A549 treated with AZD2906 at 1 μM for 4 hours (cell line): ENCODE measurements at places on chromosomes 3 and 15. TPM values are rescaled to one million over a fixed set of nuclear protein-coding genes. Genes with fewer than 3 reads are reported as not detected.

The SNUPN gene
- total RNA-seq = 27.5 to 32.9 TPM (median 30.4 TPM) in 5 replicates

The SUSD5 gene
- total RNA-seq = 2.9 to 4.6 TPM (median 3.7 TPM) in 5 replicates

The DAZL gene
- not detected in 5 replicates for total RNA-seq

The CAMP gene
- total RNA-seq = 0.12 to 0.18 TPM in 2 of 5 replicates, not detected in the others

The SH2D7 gene
- not detected in 5 replicates for total RNA-seq

The CORO2B gene
- total RNA-seq = 3.3 to 4.4 TPM (median 3.7 TPM) in 5 replicates

The TJP1 gene
- total RNA-seq = 57.8 to 93.2 TPM (median 72.8 TPM) in 5 replicates

The TTLL13 gene
- 0.03 to 0.57 TPM (median 0.12 TPM) in 5 replicates for total RNA-seq

The NRROS gene
- total RNA-seq = 0.05 TPM in 1 of 5 replicates, not detected in the others

The ATP13A4 gene
- 0.15 TPM in 1 of 5 replicates, not detected in the others for total RNA-seq

The LCTL gene
- total RNA-seq = 0.05 TPM in 1 of 5 replicates, not detected in the others

The ATP8B4 gene
- total RNA-seq = 1.0 to 1.2 TPM (median 1.0 TPM) in 5 replicates

The TEX55 gene
- 0.08 TPM in 1 of 5 replicates, not detected in the others for total RNA-seq

The FGD5 gene
- total RNA-seq = 0.02 to 0.03 TPM (median 0.03 TPM) in 4 of 5 replicates, not detected in the other

The TMC3 gene
- total RNA-seq = not detected in 5 replicates

The ZIC1 gene
- 0.01 to 0.16 TPM in 2 of 5 replicates, not detected in the others for total RNA-seq

The GP9 gene
- 0.14 TPM in 1 of 5 replicates, not detected in the others for total RNA-seq

The IGF2BP2 gene
- total RNA-seq = 11.6 to 14.4 TPM (median 12.8 TPM) in 5 replicates

The AP2M1 gene
- total RNA-seq = 297 to 312 TPM (median 301 TPM) in 5 replicates

The IMPG2 gene
- 0.01 to 0.02 TPM (median 0.01 TPM) in 3 of 5 replicates, not detected in the others for total RNA-seq

The CPNE4 gene
- total RNA-seq = 5.0 to 7.5 TPM (median 6.0 TPM) in 5 replicates

The GABRR3 gene
- total RNA-seq = not detected in 5 replicates

The NDUFB5 gene
- 48.0 to 53.0 TPM (median 48.8 TPM) in 5 replicates for total RNA-seq

The TSC22D2 gene
- total RNA-seq = 15.9 to 17.5 TPM (median 17.1 TPM) in 5 replicates

The SLC28A1 gene
- not detected in 5 replicates for total RNA-seq

The DUOXA2 gene
- not detected in 5 replicates for total RNA-seq

The RETNLB gene
- not detected in 5 replicates for total RNA-seq

The MYLK gene
- total RNA-seq = 11.6 to 15.5 TPM (median 14.0 TPM) in 5 replicates

The QARS1 gene
- 123 to 154 TPM (median 143 TPM) in 5 replicates for total RNA-seq

The GXYLT2 gene
- 1.1 to 1.7 TPM (median 1.6 TPM) in 5 replicates for total RNA-seq

The C15orf39 gene
- 27.8 to 36.6 TPM (median 33.9 TPM) in 5 replicates for total RNA-seq

The FOXB1 gene
- total RNA-seq = not detected in 5 replicates

The VPS8 gene
- 7.3 to 8.6 TPM (median 8.2 TPM) in 5 replicates for total RNA-seq

The BHLHE40 gene
- 53.2 to 63.3 TPM (median 57.9 TPM) in 5 replicates for total RNA-seq
